Body of pancreas (tissue), 4 donors: ENCODE measurements at places on chromosomes 6 and 20.

DNA sequence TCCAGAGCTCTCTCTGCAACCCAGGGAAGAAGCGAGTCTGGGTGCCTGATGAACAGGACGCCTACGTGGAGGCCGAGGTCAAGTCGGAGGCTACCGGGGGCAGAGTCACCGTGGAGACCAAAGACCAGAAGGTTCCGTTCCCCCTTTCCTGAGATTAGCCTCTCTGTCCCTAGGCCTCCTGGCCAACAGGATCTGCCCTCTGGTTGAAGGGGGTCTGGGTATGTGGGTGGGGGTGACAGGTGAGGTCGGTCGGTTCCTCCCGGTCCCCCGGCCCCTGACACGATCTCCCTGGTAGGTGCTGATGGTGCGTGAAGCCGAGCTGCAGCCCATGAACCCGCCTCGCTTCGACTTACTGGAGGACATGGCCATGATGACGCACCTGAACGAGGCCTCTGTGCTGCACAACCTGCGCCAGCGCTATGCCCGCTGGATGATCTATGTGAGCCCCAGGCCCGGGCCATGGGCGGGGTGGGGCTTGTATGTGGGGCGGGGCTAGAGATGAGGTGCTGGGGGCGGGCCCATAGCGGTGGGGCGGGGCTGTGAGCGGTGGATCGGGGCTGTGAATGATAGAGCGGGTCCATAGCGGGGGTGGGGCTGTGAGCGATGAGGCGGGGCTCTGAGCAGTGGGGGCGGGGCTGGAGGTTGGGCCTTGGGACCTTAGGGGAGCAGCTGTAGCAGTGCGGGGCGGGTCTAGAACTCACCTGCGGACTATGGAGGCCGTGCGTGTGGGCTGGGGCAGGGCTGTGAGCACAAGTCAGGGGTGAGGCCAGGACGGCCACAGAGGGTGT lies 23.9 kb downstream of the MYH7B start:
- no peak for DNase-seq

DNA sequence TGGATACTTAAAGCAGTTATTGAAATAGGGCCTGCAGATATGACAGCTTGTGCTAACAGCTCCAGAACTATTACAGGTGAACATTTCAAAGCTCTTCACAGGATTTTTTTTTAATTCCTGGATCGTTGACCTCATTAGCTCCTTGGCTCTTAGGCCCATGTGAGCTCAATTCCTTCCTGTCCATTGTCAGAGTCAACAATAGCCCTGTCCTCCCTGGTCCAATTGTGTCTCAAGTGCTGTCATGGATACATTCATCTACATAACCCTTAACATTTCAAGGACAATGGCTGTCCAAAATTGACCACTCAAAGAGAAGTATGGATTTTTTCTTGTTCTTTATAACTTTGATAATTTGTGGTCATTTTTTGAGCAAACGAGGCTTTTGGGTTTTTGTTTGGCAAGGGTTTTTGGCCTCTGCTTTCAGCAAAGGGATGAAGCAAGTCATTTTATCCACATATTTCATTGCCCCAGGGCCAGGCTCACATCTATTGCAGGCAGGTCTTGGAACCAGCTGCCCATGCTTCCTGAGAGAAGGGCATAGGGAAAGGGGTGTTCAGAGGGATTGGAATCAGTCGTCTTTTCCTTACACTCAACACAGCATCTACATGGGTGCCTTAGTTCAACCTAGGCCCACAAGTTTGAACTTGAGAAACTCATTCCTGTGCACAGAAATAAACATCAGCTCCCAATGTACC lies 282.1 kb downstream of the TPBG start:
- no peak for DNase-seq

DNA sequence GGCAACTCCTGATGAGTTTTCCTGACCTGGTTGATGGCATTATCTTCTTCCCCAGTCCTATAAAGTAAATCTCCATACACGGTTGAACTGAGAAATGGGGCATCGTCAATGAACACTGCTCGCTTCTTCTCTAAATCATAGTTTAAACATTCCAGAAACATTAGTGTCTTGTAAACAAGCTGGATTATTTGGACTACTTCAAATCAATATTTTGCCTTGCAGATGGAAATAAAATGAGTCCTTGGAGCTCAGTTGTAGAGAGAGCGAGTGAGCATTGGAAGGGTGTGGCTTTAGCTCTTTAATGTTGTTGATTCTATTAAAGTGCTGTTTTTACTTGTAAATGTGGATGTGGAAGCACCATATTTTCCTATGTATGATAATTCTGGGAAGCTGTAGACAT lies 18.4 kb downstream of the C6orf89 start:
- no peak for DNase-seq

- DNase-seq: no peak
Measured at GRCh38 chr6:70175770-70176169, 127.1 kb downstream of the COL9A1 start.

DNA sequence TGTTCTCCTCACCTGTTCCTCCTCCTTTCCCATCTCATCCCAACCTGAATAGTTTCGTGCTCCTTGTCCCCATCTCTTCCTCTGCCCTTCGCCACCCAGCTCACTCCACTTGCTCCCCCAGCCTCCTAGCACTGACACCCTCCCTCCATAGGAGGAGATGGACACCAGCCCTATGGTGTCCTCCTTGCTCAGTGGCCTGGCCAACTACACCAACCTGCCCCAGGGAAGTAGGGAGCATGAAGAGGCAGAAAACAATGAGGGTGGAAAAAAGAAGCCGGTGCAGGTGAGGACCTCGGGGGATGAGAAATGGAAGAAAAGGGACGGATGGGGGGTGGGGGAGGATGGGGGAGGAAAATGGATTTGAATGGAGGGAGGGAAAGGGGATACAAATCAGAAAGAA lies 6.2 kb downstream of the SLC12A5 start:
- DNase-seq: no peak

GRCh38 chr20:2299301-2299700 lies 3.5 kb downstream of the TGM3 start:
- peak; percentile 53 for DNase-seq

- no peak for DNase-seq
Measured at GRCh38 chr6:81816380-81816779, 63.9 kb upstream of the TENT5A start.

- peak; percentile 45 for DNase-seq
Measured at GRCh38 chr20:17613328-17614175, 43.7 kb downstream of the DSTN start.

DNA sequence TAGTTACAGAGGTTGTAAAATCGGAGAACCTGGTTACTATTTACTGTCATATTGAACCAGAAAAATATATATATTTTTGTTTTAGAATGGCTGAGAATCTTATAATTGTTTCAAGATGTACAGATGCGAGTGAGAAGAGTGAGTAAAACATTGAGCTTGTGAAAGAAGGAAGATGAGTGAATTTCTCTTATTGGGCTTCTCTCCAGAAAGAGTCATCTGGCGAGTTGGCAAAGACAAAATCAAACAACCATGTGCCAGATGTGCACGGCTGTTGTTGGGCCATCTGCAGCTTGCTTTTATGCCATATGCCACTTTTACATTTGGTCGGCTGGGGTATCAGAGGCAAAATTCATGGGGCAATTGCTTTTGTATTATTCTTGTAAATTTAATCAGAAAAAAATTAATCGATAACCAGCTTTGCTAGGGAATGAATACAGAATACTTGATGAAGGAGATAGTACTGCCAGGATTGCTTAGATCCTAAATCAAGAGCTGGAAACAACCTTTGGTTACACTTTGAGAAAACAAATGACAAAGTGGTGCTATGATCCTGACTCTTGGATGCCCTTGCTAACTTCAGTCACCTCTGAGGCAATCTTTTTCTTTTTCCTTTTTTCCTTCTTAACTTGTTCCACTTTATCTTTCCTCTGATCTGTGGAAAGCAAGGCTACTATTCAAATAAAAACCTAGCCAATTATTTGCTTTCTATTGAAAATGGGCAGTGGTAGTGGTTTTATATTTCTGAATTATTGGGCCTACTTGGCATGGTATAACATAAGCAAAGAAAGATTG lies 97.1 kb upstream of the GRIK2 start:
- no peak for DNase-seq

DNA sequence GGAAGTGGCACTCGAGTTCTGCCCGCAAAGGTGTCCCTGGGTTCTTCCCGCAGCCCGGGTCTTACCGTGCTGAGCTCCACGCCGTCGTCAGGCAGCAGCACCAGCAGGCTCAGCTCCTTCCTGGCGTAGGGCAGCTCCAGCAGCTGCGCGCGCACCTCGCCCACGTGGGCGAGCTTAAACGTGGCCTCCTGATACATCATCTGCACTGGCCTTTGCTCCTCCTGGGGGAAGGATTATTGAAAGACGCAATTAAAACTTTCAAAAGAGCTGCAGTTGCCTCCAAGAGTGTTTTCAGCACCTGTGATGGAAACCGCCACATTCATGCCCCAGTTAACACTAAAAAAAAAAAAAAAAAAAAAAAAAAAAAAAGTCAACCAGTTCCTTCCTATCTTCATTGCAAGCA lies 11.3 kb downstream of the SERPINB9 start:
- no peak for DNase-seq

DNA sequence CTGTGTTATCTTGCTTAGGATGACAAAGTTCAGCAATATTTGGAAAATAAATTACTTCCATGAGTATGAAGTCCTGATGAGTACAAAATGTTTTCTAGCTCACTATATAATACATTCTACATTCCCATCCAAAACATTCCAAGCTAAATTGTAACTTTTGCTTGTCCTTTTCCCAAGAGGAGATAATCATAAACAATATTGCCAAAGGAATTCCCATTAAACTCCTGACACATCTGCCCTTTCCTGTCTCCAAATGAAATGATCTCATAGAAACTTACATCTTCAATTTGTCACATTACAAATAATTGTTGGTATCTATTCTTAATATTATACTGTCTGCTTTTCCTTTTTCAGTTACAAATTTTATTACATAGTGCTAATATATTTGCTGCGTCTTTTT lies 20.4 kb upstream of the SENP6 start:
- DNase-seq: no peak

- DNase-seq: no peak
Measured at GRCh38 chr6:51472745-51473487, 614.5 kb downstream of the PKHD1 start.

DNA sequence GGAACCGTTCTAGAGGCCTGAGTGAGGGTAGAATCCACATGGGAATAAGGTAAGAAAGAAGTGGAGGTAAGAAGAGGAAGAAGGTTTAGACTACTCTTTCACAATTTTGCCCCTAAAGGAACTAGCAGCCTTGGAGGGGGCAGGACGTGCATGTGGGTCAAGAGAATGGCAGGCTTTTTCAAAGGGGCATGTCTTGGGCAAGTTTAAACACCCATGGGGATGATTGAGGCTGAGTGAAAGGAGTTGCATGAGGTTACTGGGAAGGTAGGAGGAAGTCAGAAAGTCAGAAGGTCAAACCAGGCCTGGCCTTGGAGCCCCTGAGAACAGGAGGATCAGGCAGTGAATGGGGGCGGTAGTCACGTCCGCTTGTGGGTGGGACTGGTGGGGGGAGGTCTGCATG lies 10.2 kb downstream of the ADA start:
- DNase-seq: no peak

DNA sequence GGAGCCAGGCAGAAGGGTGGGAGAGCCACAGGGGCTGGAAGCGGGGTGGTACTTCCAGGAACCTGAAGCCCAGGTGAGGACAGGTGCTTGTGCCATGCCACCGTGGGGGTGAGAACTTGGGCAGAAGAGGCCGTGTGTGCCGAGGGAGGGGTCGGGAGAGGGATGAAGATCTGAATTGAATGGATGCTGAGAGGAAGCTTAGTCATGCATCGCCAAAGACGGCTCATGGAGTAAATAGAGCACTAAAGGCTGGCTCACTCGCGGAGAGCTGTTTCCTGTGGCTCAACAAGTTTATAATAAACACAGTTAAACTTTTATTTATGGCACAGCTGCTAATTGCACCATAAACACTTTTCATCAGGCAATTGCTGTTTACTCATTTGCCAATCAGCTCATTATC lies 21.7 kb upstream of the MYT1 start:
- no peak for DNase-seq

- DNase-seq: no peak
Measured at GRCh38 chr6:113205553-113205952, 651.6 kb upstream of the MARCKS start.

- no peak for DNase-seq
Measured at GRCh38 chr6:38755874-38756273, 40.8 kb downstream of the DNAH8 start.

GRCh38 chr6:156347656-156348055 lies 429.5 kb upstream of the ARID1B start:
- no peak for DNase-seq

DNA sequence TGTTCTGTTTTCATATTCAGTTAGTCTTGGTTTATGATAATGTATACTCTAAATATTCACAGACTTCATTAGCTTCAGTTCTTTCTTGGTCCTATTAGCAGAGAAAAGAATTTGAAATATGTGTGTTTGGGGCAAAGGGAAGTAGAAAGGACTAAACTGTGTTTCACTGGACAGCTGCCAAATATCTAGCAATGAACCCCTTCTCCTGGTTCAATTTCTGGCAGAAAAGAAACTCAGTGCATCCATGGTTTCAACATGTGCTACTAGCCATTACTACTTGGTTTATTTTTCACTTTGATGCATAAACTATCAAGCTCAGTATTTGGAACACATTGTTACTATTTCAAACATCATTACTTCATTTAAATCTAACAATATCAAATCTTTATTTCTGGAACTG lies 43.6 kb downstream of the FBXL4 start:
- no peak for DNase-seq

DNA sequence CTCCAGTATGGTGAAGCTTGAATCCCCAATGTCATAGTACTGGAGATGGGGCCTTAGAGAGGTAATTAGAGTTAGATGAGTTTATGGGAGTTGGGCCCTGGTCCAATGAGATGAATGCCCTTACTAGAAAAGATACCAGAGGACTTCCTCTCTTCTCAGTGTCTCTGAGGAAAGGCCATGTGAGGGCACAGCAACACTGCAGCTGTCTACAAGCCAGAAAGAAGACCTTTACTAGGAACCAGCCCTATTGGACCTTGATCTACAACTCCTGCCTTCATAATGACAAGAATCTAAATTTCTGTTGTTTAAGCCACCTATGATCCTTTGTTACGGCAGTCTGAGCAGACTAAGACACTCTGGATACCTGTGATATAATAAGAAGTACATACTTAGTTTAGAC lies 31.4 kb upstream of the AKAP7 start:
- no peak for DNase-seq

DNA sequence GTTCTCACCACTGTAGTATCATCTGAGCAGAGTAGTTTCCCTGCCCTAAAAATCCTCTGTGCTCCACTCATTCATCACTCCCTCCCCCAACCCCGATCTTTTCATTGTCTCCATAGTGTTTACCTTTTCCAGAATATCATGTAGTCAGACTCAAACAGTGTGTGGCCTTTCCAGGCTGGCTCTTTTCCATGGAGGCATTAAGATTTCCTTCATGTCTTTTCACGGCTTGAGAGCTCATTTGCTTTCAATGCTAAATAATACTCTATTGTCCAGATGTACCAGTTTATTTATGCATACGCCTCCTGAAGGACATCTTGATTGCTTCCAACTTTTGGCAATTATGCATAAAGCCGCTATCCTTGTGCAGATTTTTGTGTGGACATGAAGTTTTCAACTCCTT lies 235.8 kb downstream of the PHACTR1 start:
- no peak for DNase-seq

GRCh38 chr6:131828951-131829350 lies 21.1 kb downstream of the ENPP1 start:
- DNase-seq: no peak

- no peak for DNase-seq
Measured at GRCh38 chr20:11387189-11387754, 530.4 kb upstream of the BTBD3 start.
